ENCODE measurements at places on chromosomes 1 and 21.

- no peak for DNase-seq
Measured at GRCh38 chr1:95021119-95021518, 51.6 kb downstream of the ALG14 start.

DNA sequence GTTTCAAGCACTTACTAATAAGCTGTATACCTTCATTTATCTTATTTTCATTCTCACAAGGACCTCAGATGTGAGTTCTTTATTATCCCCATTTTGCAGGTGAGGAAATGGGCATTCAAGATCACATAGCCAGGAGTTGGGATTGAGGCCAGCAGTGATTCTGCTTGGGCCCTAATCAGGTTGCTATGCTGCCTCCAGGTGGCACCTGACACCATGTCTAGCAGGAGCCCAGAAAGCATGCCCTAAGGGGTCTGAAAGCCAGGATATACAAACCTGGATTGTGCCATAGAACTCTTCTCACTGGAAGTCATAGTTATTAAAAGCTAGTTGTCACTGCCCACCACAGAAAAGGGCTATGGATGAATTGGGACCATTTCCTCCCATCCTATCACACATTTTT, 61.1 kb downstream of the FYB2 start:
- DNase-seq: peak; percentile 18

GRCh38 chr1:184387476-184388318, 868 bp downstream of the C1orf21 start:
- DNase-seq: no peak

- DNase-seq: no peak
Measured at GRCh38 chr1:44068442-44068921, 37.2 kb upstream of the SLC6A9 start.

- no peak for DNase-seq
Measured at GRCh38 chr1:237687804-237688203, 202.9 kb downstream of the ZP4 start.

DNA sequence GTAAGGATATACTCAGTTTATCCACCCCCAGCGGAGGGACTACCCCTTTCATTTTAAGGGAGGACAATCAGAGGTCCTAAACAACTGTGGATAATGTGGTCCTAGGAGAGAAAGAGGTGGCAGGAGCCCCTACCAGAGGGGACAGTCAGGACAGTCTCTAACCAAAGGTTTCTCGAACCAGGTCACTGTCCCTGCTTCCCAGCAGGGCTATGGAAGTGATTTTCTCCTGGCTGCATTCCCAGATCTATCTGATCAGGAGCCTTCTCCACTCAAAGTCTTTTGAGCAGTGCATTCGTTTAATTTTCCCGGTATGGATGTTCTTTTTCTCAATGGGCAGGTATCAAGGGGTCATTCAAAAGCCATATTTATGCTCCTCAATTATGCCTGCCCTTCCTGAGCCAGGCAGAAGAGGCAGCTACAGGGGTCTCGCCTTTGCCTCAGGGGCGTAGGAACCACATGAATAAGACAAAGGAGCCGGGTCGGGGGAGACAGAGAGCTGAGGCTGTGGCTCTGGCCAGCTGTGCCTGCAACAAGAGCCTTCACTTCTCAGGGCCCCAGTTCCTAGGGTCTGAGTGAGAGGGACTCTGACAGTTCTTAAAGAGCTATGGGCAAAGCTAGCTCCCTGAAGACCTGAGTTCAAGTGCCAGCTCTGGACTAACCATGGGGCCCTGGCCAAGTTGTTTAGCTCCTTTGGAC, 62.5 kb upstream of the DMRTB1 start:
- no peak for DNase-seq

Data from LNCaP clone FGC (cell line).